ENCODE measurements at places on chromosomes 6 and 20.
A peak's percentile ranks its signal among the peaks of the same experiment; 100 is the strongest.

DNA sequence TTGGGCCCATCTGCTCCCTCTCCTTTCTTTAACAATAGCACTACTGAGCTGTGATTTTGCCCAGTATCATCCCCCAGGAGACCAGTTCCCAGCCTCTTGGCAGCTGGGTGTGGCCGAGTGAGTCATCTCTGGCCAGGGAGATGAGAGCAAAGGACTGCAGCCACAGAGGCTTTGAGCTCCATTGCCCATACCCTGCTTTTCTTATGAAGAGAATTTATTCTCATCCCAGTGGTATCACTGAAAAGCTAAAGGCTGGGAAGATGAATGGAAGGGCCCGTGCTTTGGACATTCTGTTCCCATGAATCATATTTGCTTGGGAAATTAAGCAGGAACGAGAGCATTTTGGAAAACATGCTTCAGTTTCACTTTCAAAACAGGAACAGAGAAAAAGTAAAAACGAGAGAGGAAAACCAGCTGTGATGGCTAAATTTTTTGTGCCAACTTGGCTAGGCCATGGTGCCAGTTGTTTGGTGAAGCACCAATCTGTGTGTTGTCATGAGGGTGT, 14.9 kb downstream of the CST3 start:
- DNase-seq = no peak

GRCh38 chr6:147770221-147770620, 261.7 kb downstream of the SAMD5 start:
- DNase-seq = no peak

DNA sequence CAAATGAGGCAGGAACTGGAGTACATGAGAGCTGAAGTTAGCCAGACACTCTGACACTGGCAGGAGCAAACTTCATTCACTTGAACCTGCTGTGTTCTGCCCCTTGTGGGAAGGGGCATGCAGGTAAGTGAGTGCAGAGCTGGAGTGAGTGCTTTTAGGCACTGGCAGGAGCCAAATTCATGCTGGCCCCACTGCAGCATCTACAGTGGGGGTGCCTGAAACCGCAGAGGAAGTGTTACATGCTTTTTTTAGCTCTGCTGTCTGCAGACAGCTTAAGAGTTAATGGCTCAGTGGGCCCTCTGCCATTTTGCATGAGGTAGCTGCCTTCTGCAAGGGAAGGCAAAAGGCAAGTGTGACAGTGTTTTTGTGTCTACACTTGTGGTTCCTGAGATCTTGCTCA, 167.9 kb upstream of the SYNCRIP start:
- DNase-seq = no peak

DNA sequence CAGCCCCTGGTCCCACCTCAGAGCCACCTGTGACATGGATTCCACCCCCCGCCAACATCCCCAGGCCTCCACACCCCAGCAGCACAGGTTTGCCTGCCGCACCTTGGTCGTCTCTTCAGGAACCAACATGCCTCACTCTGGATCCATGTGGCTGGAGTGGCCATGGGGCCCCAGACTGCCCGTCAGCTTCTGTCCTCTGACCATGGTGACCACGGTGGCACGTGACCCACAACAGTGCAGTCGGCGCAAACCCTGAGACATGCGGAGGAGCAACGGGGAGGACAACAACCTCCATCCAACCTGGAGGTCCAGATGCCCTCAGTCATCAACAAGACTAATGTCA, 85.6 kb downstream of the ANKRD60 start:
- DNase-seq = no peak

DNA sequence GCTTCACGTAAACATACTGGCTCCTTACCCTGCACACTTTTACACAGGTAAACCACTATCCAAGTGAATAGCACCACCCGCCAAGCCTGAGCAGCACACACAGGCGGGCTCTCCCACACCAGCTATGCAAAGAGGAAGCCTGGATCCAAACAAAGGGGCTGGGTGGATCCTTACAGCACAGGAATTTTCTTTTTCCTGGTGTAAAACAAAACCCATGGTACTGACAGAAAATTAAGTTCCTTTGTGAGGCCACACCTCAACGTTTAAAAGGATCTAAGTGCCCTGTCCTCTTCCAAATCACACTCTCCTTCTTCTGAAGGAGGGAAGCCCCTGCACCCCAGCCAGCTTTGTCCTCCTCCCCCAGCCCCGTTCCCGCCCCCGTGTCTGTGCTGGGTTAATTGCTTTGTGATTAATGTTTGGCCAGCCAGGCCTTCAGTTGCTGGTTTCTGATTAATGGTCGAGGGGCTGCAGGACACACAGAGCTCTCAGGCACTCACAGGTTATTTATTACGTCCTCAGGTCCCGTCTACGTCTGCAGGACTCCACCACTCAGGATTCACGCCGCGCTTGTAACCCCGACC, 6.1 kb downstream of the DACT2 start:
- DNase-seq = no peak

- no peak for DNase-seq
These were observed 49.4 kb upstream of the SLC22A23 start for GRCh38 chr6:3506200-3506599.

DNA sequence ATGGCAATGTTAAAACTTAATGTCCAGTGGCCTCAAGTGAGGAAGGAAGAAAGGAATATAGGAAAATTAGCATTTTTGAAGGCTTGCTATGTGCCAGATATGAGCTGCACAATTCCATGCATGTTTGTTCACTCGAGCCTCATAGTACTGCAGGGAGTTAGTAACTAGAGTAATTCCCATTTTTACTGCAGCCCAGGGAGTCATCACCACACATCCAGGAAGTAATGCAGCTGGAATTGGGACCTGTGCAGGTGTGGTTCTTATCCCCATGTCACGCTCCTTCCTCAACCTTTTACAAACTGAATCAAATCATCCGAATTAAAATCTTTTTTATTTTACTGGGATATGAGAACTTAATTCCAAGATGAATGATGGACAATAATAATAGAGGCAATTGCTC, 149.5 kb upstream of the MAFB start:
- no peak for DNase-seq

DNA sequence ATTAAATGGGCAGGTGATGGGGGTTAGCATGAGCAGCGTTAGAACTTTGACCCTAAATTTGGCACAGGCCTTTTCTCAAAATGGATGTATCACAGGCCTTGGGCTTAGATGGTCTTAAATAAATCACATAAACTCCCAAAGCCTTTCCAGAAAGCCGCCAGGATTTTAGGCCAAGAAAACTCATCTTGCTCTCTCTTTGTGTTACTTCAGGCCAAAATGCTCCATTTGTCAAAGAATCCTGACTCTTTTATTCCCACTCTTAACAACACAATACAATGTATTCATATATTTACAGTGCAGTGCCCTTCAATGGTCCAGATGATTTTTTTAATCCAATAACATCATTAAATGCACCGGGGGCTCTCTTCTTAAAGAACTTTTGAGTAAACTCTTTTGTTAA, 5.9 kb upstream of the TCP11 start:
- no peak for DNase-seq

- peak; percentile 28 for DNase-seq
These were observed 182.5 kb upstream of the JARID2 start for GRCh38 chr6:15063253-15063853.

- DNase-seq = no peak
These were observed 477.7 kb downstream of the BTBD3 start for GRCh38 chr20:12395353-12395752.

Data from hematopoietic multipotent progenitor cell (in vitro differentiated cells).